ENCODE measurements at places on chromosomes 11 and 22.

DNA sequence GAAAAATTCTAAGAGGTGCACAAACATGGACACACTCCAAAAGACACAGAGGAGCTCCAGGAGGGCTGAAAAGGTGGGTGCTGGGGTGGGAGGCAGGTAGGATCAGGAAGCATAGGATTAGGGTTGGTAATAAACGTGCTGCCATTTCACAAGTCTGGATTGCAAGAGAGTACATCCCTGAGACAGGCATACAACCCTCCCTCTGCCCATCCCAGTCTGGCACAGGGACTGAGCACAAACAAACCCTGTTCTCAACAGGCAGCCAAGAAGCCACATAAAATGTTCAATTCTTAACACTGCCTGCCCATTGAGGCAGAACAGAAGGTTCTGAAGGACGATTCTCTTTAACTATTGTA, 18.5 kb downstream of the SLC35F2 start:
- no peak for DNase-seq

- no peak for DNase-seq
Observed at GRCh38 chr11:116513894-116514293, 258.9 kb downstream of the BUD13 start.

DNA sequence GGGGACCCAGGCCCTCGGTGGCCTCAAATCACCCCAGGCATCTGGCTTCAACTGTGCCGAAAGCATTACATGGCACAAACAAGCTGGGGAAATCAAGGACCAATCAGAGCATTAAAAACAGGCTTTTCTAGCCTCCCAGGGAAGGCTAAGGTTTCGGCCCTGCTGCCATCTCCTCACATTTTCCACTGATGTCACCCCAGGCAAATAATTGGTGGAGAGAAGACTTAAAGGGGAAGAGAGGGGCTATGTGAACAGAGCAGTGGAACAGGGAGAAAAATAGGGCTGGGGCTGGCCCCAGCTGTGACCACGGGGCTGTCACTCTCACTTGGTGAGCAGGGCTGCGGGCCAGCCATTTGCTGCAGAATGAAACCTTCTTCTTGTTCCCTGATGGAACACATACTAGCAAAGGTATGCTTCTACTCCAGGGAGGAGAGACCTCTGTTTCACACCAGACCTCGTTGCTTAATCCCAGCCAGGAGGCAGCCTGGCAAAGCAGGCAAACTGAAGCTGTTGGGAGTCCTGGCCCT, 581.3 kb downstream of the SOX6 start:
- DNase-seq: no peak

DNA sequence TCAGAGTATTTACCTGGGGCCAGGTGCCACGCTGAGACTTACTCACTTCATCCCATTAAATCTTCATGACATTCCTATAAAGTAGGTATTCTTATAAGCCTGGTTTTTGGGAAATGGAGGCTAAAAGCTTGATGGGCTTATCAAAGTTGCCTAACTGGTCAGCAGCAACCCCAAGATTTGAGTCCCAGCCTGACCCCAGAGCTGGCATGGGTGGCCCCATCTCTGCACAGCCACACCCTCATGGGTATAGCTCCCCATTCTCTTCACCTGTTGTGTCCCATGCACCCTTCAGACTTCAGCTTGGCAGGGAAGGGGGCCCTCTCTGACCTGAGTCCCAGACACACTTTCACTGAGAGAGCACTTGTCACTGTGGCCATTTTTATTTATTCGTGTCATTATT, 37.4 kb upstream of the TP53I11 start:
- no peak for DNase-seq
